Naive thymus-derived CD4-positive, alpha-beta T cell (primary cell): ENCODE measurements at places on chromosomes 12 and 14. TPM values are rescaled to one million over a fixed set of nuclear protein-coding genes. Genes with fewer than 3 reads are reported as not detected.

The RARG gene
- total RNA-seq, result 69.8 TPM

The TCTN2 gene
- 5.3 TPM for total RNA-seq

The ADGRD1 gene
- total RNA-seq, result 11.9 TPM

The CFAP54 gene
- total RNA-seq, result 0.93 TPM

The PSME2 gene
- total RNA-seq, result 758 and 777 TPM in 2 replicates

The YBX3 gene
- 141 TPM for total RNA-seq

The PTPRO gene
- 8.5 TPM for total RNA-seq

The LRR1 gene
- total RNA-seq, result 16.9 TPM

The GXYLT1 gene
- total RNA-seq, result 7.2 TPM

The ERP27 gene
- total RNA-seq, result 19.1 TPM

The SIRT4 gene
- 1.6 TPM for total RNA-seq

The NTN4 gene
- total RNA-seq, result not detected

The SLC25A47 gene
- total RNA-seq, result not detected in 2 replicates

The TAS2R31 gene
- 1.5 TPM for total RNA-seq

The NOS1 gene
- total RNA-seq, result not detected

The TAS2R50 gene
- total RNA-seq, result 1.5 TPM

The LBHD2 gene
- not detected in 2 replicates for total RNA-seq

The SAMD15 gene
- total RNA-seq, result 0.42 TPM

The FOXA1 gene
- not detected for total RNA-seq

The RBP5 gene
- total RNA-seq, result not detected

The DLK1 gene
- total RNA-seq, result not detected

The PITPNM2 gene
- total RNA-seq, result 65.3 TPM

The ANKRD33 gene
- total RNA-seq, result not detected

The ARPC3 gene
- 187 TPM for total RNA-seq

The SP1 gene
- total RNA-seq, result 62.7 TPM
